Activated T-helper 1 cell treated with Interleukin-2 at 50 U/mL for 16 hours (primary cell): ENCODE measurements at places on chromosomes 7 and 10.

DNA sequence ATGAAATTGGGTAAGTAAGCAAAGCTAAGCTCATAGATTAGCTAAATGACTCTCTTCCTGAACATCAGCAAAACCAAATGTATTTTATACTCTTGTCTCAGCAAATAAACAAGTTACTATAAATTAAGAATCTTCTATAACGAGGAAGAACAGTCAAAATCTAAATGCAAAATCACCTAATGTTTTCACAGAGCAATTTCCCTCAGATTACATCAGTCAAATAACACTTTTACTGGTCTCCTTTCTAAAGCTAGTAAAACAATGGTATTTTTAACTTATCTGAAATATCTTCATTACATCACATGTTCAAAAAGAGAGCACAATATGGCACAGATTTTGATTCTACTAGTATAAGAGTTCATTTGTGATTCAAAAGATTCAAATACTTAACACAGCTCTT, 16.5 kb upstream of the GPR22 start:
- no peak for DNase-seq

DNA sequence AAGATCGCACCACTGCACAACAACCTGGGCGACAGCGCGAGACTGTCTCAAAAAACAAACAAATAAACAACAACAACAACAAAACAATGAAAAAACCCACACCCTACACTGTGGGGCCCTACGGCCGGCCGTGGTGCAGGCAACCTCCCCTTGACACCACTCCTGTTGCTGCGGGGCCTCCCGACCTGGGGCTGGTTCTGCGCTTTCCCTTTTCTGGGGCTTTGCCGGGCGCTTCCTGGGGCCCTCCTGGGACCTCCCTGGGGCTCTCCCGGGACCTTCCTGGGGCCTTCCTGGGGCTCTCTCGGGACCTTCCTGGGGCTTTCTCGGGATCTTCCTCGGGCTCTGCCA, 46.6 kb downstream of the INSIG1 start:
- DNase-seq: no peak

DNA sequence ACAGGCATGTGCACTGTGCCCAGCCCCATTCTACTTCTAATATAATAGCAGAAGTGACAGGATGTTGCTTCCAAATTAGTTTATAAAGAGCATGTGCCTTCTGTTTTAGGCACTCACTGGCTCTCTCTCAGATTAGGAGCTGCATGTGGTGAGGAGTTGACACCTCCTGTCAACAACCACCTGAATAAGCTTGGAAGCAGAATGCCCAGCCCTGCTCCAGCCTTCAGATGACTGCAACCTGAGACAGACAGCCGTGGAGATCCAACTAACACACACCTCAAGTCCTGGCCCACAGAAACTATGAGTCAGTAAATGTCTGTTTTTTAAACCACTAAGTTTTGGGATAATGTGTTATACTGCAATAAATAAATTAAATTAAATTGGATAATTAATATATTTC, 54.5 kb downstream of the PARD3 start:
- no peak for DNase-seq

- no peak for DNase-seq
Observed at GRCh38 chr7:91366091-91366490, 101.9 kb downstream of the FZD1 start.

GRCh38 chr7:155283565-155284194, 14.0 kb upstream of the INSIG1 start:
- DNase-seq: no peak

DNA sequence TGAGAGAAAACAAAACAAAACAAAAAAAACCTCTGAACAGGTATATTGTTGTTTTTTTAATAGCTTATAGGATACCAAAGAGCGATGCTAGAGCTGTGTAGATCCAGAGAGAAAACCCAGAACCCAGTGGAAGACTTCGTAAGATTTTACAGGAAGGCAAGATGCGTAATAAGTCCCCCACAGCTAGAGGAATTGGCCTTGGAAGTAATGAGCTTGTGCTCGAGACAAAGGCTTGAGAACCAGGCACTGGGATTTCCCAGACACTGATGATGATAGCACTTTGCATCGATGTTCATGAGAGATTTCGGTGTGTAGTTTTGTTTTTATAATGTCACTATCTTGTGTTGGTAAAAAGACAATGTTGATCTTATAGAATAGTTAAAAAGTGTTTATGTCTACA, 821.5 kb upstream of the IGFBP3 start:
- DNase-seq: no peak

DNA sequence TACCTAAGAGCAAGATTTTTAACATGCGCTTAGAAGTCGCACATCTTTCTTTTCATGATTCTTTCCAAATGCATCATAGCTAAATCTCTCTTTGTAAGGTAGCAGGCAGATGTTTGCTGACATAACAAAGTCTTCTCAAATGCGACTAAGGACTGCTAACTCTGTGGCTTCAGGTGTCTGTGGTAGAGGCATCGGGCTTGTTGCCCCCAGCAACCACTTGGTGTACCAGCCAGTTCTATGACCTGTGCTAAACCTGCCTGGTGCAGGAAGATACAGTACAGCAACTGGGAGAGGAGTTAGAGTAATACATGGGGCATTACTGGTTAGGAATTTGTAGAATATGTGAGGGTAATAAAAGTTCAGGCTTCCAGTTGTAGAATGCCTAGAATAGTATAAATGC, 654.1 kb downstream of the NRG3 start:
- DNase-seq: no peak

DNA sequence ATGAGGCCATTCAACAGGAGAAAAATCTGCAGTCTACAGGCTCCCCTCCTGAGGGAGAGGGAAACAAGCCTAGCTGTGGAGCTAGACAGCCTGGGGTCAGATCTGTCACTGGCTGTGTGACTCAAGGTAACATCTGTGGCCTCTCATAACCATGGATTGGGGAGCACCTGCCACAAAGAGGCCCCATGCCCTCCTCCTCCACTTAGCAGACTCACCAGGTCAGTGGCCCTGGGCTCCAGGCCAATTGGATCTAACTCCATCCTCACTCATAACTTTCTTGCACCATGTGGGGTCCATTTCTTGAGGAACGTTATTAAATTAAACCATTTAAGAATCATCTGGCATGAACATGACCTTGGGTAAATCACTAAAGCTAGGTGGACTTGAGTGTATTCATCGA, 1.8 kb downstream of the GDF10 start:
- no peak for DNase-seq

DNA sequence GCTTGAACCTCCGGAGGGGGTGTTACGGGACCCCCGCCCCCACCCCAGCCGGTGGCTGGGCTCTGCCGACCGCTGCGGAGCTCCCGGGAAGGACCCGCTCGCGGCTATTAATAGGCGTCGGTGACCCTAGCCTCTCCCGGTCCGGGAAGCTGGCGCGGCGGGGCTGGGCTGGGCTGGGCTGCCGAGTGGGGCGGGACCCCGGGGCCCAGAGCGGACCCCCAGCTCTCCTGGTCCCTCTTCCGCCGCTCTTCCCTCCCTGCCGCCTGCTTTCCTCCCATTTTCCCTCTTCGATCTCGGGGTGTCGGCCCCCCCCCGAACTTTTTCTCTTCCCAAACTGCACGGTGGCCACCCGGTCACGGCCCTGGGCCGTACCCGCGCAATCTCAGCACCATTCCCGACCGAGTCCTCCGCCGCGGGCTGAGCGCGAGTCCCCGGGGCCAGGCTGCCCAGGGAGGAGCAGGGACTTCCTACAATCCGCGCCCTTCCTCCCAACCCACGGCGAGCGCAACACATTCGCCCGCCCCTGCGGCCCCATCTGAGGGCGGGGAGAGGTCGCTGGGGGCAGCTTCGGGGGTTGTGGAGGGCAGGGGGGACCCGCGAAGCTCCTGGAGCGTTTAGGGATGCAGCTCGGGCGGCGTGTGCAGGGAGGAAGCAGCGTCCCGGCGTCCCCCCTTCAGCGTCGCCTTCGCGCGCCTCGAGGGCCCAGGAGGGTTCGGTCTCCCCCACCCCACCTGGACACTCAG, 3.1 kb upstream of the ELFN1 start:
- no peak for DNase-seq

DNA sequence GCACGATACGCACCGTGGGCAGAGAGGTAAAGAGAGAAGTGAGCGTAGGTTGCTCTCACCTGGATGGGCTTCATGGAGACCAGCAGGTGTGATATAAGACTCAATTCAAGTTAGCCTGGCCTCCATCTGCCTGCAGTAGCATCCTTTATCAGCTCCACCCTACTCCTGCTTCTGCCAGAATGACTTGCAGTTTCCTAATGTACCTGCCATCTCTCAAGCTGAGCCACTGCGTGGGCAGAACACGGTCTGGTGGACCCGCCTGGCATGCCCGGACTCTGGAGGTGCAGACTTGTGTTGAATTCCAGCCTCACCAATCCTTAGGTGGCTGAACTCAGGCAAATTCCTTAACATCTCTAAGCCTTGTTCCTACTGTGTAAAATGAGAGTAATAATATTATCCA, 64.3 kb downstream of the STEAP1B start:
- DNase-seq: no peak
